Epithelial cell of alveolus of lung (primary cell): ENCODE measurements at places on chromosomes 2 and 18. TPM values are rescaled to one million over a fixed set of nuclear protein-coding genes. Genes with fewer than 3 reads are reported as not detected.

Gene CD226
- 1.2 and 1.4 TPM in 2 replicates for total RNA-seq

Gene SSB
- 63.9 and 110 TPM in 2 replicates for total RNA-seq

Gene IL1RN
- 0.13 TPM in 1 of 2 replicates, not detected in the other for total RNA-seq

Gene PLGLB2
- 0.32 TPM in 1 of 2 replicates, not detected in the other for total RNA-seq

Gene SAG
- not detected in 2 replicates for total RNA-seq

Gene DSC2
- total RNA-seq: 0.96 and 1.7 TPM in 2 replicates
